Activated T-helper 1 cell treated with Interleukin-2 at 50 U/mL for 16 hours (primary cell): ENCODE measurements at places on chromosomes 1 and 21.

DNA sequence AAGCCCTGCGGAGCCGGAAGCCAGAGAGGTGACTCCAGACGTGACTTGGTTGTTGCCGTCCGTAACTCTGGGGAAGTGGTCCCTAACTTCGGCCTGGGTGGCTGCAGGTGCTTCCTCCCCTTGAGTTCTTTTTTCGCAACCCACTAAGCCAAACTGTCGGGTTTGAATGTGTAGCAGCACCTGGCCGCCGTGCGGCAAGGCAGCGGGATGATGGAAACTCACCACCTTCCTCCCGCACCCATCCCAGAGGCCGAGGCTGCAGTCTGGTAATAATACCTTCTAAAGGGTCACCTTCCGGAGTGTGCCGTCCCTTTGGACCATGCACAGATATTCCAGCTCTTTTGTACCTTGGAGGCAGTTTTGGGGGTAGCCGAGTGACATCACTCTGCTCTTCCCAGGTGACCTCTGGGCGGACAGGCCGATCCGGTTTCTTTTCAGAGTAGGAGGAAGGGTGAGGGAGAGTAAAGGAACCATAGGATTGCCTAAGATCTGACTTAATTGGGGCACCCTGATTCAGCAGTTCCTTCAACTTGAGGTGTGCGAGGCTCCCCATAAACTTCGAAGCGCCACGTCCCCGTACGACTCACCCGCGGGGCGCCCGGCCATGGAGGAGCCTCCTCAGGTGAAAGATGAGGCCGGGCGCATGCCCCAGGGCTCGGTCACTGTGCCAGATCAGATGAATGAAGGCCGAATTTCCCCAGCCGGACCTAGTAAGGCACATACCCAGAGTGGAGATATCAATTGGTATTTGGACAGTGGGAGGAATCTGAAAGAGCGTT is 1.0 kb downstream of the KCNK1 start:
- no peak for DNase-seq

DNA sequence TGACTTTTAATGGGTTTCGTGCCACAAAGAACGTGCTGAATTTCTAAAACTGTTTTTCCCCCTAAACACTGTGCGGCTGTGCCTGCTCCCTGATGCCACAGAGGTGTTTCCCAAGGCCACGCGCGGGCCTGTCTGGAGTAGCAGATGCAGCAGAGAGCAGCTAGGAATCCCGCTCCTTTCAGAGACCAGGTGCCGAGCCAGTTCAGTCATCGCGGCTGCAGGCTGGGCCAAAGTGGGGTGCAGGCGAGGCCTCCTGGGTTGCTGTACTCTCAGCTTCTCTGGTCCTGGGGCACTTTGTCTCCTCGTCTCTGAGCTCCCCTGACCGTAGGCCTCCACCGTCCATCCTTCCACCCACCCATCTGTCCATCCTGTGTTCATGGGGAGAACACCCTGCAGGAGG is 17.4 kb upstream of the DIP2A start:
- DNase-seq: no peak

- no peak for DNase-seq
Observed at GRCh38 chr1:78603206-78603605, 17.0 kb upstream of the IFI44L start.

DNA sequence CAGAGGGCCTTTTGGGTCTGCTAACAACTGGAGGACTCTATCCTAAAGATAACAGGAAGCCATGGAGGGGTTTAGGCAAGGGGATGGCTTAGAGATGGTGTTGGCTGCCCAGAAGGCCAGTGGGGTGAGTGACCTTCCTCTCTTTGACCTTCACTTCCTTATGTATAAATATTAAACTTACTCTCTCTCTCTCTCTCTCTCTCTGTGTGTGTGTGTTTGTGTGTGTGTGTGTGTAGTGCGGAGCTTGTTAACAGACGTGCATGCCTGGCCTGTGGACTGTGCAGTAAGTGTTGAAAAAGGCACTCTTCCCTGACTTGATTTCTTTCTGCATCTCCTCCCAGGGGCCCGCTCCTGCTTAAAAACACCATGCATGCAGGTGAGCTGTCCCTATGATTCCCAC is 10.0 kb downstream of the MROH7 start:
- no peak for DNase-seq

DNA sequence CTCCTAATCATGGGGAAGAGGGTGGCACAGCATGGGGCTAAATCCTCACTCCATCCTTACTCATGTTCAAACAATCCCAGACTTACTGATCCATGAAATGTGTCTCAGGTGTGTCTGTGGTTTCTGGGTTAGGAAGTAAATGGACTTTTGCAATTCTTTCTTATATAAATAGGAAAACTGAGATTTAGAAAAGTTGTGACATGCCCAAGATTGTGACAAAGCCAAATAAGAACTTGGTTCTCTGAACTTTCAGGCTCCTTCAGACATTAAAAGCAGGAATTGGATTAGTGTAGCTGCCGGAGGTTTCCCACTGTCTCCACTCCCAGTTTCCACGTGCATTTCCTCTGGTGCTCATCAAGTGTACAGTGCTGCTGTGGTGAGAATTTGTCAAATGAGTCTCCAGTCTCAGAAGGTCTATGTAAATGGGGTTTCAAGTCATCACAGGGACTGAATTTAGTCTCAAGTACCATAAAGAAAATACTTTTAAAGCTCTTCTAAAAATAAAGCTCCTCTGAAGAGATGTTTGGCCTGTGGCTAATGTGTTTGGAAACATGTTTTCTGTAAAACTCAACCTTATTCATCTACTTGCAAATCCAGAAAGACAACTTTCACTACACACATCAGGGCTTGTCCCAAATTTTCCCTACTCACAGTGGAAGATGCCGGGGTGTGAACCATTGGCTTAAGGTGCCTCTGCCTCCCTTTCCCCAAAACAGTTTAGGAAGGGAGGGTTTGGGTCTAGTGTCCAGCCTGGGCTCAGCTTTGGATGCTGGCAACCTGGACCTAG is 115.2 kb downstream of the NGF start:
- no peak for DNase-seq

DNA sequence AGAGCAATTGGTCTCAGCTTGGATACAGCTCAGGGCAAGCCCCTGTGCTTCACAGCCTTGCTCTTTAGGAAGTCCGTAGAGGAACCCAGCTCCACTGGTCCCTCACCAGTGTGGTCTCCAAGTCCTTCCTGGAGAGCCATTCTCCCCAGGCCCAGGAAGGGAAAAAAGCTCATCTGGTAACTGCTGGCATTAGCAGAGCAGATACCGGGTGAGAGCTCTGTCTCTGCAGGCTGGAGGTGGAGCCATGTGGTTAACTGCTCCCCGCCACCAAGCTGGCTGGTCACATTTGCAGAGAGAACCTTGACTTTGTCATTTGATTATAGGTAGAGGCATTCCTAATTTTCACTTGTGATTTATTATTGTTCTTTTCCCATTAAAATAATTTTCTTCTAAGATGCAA is 169.6 kb downstream of the ROR1 start:
- no peak for DNase-seq

DNA sequence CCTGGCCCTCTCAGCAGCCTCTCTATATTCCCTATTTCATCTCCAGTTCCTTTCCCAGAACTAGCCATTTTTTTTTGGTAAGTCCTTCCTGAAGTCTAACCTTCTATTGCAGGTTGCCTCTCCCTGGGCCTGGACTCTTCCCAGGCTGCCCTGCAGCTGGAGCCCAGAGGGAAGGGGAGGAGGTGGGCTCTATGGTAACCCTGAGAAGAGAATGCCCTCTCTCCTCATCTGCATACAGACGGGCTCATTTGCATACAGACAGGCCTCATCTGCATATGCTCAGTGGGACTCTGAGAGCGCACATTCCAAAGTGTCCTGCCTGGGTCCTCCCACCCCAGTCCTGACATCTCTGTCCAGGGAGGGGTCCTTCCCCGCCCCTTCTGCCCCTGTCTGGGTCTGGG is 32.7 kb downstream of the RHBG start:
- DNase-seq: no peak

DNA sequence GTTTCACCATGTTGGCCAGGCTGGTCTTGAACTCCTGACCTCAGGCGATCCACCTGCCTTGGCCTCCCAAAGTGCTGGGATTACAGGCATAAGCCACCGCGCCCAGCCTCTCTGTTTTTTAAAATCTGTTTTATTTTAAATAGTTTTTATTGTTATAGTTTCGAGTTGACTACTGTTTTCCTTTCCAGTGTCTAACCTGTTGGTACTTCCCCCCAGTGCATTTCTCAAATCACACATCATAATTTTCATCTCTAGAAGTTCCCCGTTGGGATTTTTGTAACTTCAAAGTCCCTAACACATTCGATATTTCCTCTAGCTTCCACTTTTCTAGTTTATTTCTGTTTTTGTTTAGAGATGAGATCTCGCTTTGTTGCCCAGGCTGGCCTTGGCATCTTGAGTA is 7.5 kb downstream of the HES4 start:
- no peak for DNase-seq
